ENCODE measurements at places on chromosomes 12 and 14. TPM values are rescaled to one million over a fixed set of nuclear protein-coding genes. Genes with fewer than 3 reads are reported as not detected.

FAR2 gene
- total RNA-seq, result 10.6 TPM

NKX2-1 gene
- total RNA-seq, result 0.66 TPM

ESPL1 gene
- 0.40 TPM for total RNA-seq

LALBA gene
- total RNA-seq, result not detected

SERPINA6 gene
- total RNA-seq, result not detected

MMP19 gene
- 0.14 TPM for total RNA-seq

SERPINA1 gene
- total RNA-seq, result 11.8 TPM

OAS2 gene
- total RNA-seq, result 1.6 TPM

RND1 gene
- 79.9 TPM for total RNA-seq

IL31 gene
- total RNA-seq, result not detected

TOMM20L gene
- total RNA-seq, result not detected

- no peak for DNase-seq
Measured at GRCh38 chr14:97798176-97798575, 1001.0 kb downstream of the VRK1 start.

- no peak for DNase-seq
Measured at GRCh38 chr12:112855375-112855774, 51.4 kb upstream of the OAS1 start.

- DNase-seq, result no peak
Measured at GRCh38 chr12:74626397-74626796, 88.8 kb downstream of the ATXN7L3B start.

DNA sequence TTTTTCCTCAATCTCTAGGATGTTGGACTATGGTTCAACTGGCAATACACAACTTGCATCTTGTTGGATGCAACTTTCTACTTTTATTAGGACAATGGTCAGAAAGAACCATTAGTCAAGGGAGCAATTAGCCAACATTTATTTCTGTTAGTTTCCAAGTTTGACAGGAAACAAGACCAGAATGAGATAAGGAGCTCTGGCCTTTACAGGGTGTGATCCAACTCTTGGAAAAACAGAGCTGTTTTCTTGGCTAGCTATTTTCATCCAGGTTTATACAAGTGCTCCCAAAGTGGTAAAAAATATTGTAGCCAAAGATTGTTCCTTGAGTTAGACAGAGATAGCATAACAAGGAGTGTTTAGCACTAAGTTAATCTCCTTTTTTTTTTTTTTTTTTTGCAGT lies 3.9 kb upstream of the SYNE2 start:
- no peak for DNase-seq

DNA sequence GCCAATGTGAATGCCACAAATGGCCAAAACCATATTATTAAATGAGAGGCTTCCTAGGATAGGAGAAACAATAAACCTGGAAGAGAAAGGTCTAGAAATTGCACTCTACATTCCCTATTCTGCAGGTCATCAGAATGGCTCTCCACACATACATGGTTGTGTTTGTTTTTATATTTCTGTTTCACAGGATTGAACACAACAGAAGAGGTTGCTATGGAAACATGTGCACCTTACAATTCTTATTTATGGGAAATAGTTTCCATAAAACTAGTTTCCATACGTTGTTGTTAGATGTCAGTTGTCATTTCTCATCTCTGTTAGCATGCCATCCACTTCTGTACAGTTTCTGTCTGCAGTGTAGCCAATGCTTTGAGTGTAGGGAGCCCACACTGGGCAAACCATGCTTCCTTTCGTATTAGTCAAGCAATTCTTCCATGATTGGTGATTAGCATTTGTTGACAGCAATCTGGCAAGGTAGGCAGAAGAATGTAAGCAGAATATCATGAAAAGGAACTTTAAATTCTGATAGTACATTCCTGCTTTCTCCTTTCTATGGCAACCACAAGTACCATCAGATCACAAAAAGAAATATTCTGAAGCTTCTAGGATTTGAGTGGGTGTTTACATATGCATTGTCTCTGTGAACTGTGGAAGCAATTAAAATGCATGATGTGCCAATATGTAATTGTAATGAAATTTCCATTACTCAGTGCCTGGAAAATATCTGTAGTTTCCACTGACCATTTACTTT lies 141.6 kb upstream of the AVPR1A start:
- DNase-seq, result no peak

GRCh38 chr12:121581686-121582429 lies 1.0 kb upstream of the KDM2B start:
- DNase-seq, result no peak

DNA sequence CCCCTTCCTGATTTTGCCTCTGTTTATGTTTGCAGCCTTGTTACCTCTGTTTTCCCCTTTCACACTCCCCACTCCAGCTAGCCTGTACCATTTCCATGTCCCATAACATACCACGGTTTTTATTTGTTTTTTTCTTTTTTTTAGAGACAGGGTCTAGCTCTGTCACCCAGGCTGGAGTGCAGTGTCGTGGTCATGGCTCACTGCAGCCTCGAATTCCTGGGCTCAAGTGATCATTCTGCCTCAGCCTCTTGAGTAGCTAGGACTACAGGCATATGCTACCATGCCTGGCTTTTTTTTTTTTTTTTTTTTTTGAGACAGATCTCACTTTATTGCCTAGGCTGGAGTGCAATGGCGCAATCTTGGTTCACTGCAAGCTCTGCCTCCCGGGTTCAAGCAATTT lies 18.4 kb upstream of the SAMD4A start:
- no peak for DNase-seq

GRCh38 chr14:50010752-50011151 lies 105.6 kb downstream of the VCPKMT start:
- DNase-seq, result no peak

GRCh38 chr12:11801643-11802042 lies 152.2 kb downstream of the ETV6 start:
- no peak for DNase-seq

DNA sequence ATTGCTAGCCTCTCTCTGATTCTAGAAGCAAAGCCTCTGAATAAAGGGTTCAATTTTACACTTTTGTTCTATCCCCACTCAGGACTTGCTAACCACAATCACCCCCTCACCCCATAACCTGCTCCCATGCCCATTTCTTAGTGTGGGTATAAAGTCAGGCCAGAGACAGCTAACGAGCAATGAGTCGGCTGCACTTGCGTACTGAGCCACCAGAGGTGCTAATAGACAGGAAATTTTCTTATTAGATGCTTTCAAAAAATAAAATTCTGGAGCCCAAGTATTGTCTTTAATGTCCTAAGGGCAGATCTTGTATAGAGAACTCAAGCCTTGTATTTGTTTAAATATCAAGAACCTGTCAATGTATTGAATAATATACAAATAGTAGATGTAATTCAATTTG lies 256.9 kb downstream of the SYT1 start:
- no peak for DNase-seq

- DNase-seq, result no peak
Measured at GRCh38 chr14:106619606-106620005, 1093.2 kb downstream of the TMEM121 start.

DNA sequence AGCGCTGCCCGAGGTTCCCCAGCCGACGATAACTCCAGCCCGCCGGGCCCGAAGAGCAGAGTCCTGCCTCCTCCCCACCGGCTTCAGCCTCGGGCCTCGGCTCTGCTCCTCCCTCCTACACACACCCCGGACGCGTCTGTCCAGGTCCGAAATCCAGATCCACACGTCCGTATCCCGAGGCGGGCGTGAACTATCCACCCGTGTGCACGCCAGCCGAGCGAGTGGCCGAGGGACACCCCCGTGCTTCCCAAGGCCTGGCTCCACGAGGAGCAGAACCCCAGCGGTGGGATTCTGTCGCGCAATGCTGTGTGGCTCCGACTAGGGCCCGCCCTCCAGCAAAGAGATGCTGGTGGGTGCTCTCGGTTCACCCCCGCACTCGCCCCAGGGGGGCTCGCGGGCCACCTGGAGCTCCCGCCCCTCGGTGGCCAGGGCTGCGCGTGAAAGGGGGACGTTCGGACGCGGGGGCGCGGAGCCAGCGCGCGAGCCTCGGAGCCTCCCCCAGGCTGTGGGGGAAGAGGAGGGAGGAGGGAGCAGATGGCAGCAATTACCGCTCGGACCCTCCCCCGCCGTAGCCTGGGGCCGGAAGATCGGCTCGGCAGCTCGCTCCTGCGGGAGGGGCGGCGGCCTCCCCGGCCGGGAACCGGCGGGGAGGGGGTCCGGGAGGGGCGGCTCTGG lies 18.9 kb upstream of the ANKRD33 start:
- DNase-seq, result no peak

DNA sequence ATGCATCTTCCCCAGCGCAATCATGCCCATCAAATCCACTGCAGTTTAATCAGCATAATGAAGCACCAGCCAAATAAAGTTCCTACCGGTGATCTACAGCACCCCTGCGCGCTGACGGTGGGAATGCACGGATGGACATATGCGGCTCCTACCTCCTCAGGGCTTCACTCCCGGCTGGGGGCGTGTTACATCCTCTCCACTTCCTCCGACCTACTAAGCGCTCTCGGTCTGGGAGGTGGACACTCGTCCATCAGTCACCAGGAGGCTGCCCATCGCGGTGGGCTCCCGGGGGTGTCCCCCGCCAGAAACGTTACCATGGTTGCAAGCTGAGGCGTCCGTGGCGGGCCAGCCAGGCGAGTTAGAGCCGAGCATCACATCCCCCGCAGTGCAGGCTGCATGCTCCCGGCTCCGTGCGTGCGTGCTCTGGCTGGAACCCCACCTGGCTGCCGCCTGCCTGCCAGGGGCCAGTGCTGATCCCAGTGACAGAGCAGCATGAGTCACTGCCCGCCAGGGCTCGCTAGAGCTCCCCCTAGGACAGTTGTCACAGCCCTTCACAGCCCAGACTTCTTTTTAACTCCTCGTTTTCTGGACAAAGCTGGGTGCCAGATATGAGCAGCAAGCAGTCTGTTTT lies 73.0 kb downstream of the CIT start:
- peak; percentile 91 for DNase-seq

- no peak for DNase-seq
Measured at GRCh38 chr14:96991226-96991625, 194.0 kb downstream of the VRK1 start.

- no peak for DNase-seq
Measured at GRCh38 chr12:17139931-17140330, 534.0 kb upstream of the LMO3 start.

DNA sequence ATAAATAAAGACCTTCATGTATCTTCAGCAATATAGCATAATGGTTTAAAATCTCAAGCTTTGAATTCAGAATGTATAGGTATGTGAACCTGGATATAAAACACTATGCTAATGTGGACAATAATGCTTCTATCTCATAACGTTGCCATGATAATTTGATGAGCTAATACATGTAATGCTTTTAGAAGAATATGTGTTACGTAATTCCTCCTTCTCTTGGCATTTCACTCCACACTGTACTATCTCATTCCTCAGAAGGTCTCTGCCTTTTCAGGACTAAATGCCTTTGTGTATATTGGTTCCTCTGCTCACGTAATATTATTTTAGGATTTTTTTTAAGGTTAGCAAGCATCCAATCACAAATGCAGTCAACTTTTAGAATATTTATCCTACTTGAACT lies 86.5 kb downstream of the FOXA1 start:
- no peak for DNase-seq

GRCh38 chr12:25689996-25690501 lies 137.0 kb upstream of the LMNTD1 start:
- DNase-seq, result no peak

DNA sequence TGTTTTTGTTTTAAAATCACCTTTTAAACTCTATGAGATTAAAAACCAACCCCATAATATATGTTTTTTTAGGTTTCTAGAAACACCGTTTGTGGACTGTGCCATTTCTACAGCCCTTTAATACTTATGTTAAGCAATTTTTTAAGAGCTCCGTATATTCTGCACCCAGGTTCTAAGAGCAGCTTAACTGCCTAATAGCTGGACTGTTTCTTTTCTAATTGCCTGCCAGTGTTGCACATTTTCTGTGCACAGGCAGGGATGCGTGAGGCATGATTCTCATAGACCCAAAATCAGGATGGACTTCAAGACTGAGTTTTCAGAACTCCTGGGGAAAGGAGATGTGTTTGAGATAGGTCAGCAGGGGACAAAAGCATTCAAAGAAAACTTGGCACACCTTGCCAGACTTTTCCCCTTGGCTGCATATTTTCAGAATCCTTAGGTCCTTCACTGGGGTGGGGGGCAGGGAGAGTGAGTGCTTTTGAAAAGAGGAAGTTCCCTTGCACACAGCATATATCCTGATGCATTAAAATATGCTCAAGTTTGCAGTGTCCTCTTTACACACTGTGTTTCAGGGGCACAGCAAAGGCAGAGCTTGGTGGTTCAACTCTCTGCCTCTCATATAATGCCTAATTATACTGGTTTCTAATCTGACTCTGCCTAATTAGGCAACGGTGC lies 27.9 kb downstream of the TMEM30B start:
- no peak for DNase-seq

All from dorsolateral prefrontal cortex (tissue), 122 donors.